ENCODE measurements at places on chromosomes 5 and 9.

GRCh38 chr5:19802686-19803085, 185.3 kb downstream of the CDH18 start:
- DNase-seq, result no peak

- no peak for DNase-seq
Observed at GRCh38 chr5:114208120-114208519, 153.8 kb upstream of the KCNN2 start.

GRCh38 chr9:137077010-137077747, at the start of gene UAP1L1:
Gene UAP1L1 (plus strand): TSS chr9:137077517. CDS start chr9:137077533, 16 bp downstream.
- no peak for DNase-seq

GRCh38 chr5:38524022-38524421, 32.4 kb downstream of the LIFR start:
- no peak for DNase-seq

- no peak for DNase-seq
Observed at GRCh38 chr5:159883522-159883950, 32.7 kb upstream of the ADRA1B start.

GRCh38 chr9:79221084-79221483, 350.7 kb upstream of the TLE4 start:
- no peak for DNase-seq

All from GM18507 (cell line).